Suppressor macrophage treated with lipopolysaccharide for 1 hour (primary cell): ENCODE measurements at places on chromosomes 12 and 14.
A peak's percentile ranks its signal among the peaks of the same experiment; 100 is the strongest.

- DNase-seq = peak; percentile 95
Observed at GRCh38 chr12:123659996-123660727, 10.8 kb upstream of the TCTN2 start.

- DNase-seq = peak; percentile 58
Observed at GRCh38 chr12:123444092-123445026, 7.9 kb upstream of the RILPL2 start.

DNA sequence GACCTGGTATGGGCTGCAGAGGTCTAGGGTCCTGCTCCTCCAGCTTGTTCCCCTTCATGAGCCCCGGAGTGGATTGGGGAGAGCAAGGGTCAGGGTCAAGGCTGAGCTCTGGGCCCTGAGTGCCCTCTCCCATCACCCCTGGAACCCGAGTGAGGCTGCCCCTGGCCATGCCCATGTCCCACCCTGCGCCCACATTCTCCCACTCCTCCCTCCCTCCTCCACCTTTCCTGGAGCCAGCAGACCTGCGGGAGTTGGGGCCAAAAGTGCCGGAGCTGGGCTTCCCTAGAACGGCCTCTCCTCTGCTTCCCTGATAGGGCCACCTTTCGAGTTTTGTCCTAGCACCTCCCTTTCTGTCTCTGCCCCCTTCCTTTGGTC is 590 bp downstream of the SCNN1A start:
- DNase-seq = no peak

- no peak for DNase-seq
Observed at GRCh38 chr12:109330282-109331230, 17.1 kb upstream of the MYO1H start.

DNA sequence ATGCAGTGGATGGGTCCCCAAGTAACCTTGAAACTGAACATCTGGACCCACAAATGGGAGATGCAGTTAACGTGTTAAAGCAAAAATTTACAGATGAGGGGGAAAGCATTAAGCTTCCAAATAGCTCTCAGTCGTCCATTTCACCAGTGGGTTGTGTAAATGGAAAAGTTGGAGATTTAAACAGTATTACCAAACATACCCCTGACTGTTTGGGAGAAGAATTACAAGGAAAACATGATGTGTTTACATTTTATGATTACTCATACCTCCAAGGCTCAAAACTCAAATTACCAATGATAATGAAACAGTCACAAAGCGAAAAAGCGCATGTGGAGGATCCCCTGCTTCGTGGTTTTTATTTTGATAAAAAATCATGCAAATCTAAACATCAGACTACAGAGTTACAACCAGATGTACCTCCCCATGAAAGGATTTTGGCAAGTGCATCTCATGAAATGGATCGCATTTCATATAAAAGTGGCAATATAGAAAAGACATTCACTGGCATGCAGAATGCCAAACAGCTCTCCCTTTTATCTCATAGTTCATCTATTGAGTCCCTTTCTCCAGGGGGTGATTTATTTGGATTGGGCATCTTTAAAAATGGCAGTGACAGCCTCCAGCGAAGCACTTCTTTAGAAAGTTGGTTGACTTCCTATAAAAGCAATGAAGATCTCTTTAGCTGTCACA is 116.6 kb upstream of the NPAS3 start:
- no peak for DNase-seq

DNA sequence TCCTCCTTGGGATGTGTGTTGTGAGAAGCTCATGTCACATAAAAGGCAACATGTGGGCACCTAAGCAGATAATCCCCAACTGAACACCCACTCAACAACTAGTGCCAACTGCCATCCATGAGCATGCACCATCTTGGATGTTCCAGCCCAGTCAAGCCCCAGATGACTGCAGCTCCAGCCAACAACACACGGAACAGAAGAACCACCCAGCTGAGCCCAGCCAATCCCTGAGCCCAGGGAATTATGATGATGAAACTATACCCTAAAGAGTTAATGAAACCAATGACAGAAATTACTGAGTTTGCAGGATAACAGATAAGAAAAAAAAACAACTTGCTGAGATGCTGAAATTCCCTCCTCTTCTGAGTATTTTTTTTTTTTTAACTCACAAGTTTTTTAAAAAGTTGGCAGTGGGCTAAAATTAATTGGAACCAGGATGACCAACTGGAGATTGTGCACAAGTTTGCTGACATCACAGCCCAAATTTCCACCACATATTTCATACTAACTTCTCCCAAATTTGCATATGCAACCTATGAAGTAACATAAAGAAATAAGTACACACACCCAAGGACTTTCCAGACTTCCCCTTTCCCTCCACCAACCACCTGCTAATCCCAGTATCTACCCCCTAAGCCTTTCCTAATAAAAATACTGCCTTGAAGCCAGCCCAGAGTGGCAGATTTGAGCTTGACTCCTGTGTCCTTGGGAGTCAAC is 124.5 kb downstream of the KSR2 start:
- DNase-seq = peak; percentile 36

GRCh38 chr14:87623616-87624015 is 369.4 kb downstream of the GALC start:
- no peak for DNase-seq

GRCh38 chr12:99983456-99984258 is 1.1 kb downstream of the ANKS1B start:
- no peak for DNase-seq

DNA sequence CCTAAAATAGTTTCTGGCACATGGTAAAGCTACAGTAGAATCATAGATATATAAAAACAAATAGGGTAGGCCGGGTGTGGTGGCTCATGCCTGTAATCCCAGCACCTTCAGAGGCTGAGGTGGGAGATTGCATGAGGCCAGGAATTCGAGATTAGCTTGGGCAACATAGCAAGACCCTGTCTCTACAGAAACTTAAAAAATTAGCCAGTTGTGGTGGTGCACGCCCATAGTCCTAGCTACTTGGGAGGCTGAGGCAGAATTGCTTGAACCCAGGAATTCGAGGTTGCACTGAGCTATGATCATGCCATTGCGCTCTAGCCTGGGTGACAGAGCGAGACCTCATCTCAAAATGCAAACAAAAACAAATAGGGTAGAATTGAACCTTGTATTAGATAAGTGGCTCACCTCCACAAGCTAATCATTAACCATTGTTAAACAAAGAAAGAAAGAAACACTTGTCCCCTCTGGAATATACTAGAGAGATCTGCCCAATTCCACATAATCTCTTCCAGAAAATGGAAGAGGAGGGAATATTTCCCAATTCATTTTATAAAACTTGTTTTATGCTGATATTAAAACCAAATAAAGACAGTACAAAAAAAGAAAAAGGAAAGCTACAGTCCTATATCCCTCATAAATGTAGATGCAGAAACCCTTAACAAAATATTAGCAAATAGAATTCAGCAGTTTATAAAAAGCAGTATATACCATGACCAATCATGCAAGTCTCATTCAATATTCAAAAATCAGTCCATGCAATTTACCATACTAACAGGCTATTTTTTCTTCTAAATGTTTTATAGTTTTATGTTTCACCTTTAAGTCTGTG is 22.7 kb upstream of the DHRS2 start:
- DNase-seq = no peak

- DNase-seq = peak; percentile 70
Observed at GRCh38 chr14:56145965-56146364, 27.8 kb downstream of the PELI2 start.

- no peak for DNase-seq
Observed at GRCh38 chr14:66831173-66831572, 323.2 kb downstream of the GPHN start.

DNA sequence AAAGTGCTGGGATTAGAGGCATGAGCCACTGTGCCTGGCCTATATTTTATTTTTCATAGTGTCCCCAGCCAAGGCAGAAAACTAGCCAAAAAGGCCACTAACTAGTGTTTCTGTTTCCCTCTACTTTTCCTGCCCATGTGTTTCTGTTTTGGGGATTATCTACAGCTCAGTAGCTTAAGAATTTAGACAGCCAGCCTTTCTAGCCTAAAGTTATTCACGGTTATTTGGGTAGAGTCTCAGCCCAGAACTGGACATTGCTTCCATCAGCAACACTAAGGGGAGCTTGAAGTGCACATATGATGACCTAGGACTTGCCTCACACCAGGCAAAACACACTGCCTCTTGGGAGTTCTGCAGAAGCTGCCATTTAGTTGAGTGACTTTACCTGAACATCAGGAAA is 17.9 kb downstream of the PROX2 start:
- no peak for DNase-seq

GRCh38 chr12:69927164-69927563 is 102.1 kb downstream of the MYRFL start:
- DNase-seq = peak; percentile 28

DNA sequence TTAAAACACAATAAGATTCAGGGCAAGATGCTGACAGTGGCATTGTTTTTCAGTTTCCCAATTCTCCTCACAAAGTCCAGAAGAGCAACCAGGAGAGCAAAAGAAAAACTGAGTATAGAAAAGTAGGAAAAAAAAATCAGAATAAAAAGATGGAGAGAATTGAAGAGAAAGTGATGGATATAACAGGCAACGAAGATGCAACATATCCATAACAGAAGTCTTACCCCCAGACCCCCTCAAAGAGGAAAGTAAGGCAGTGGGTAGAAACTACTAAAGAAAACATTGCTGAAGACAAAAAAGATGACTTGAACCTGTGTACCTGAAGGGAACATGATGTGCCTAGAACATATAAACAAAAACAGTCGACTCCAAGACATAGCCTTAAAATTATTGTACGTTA is 10.6 kb downstream of the TCL1A start:
- DNase-seq = no peak

DNA sequence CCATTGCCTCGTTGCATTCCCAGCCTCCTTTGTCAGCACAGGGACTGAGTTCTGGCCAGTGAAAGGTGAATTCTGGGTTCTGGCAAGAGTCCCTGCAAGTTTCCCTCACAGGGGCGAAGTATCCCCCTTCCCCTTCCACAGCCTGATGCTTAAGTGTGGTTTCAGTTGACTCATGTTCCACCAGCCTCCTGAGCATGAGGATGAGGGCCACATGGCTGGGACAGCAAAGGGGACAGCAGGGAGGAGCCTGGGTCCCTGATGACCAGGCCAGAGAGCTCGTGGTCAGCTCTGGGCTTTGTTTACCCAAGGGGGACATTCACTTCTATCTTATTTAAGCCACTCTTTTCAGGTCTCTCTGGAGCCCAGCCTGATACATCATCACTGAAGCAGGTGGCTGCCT is 36.5 kb downstream of the CACNA2D4 start:
- no peak for DNase-seq

DNA sequence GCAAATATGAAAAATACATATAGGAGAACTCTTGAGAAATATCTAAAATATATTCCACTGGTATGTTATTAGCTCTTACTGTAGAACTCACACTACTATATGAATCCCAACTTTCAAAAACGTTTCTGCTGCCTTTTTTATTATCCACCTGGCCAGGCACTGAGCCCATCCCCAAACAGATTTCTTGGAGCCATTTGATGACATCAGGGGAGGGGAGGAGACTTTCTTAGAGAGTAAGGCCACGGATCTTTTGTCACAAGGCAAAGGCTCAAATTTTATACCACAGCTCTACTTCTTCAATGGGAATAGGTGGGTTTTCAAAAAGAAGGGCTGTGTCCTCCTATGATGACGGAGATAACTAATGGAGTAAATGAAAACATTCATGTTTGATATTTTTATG is 83.0 kb downstream of the SLC25A21 start:
- no peak for DNase-seq
